ENCODE measurements at places on chromosomes 13 and 19. TPM values are rescaled to one million over a fixed set of nuclear protein-coding genes. Genes with fewer than 3 reads are reported as not detected.

UGGT2 gene
- 47.2 TPM for total RNA-seq

DNAJC15 gene
- 18.5 TPM for total RNA-seq

ELAVL3 gene
- not detected for total RNA-seq

GSX1 gene
- not detected for total RNA-seq

ZNF382 gene
- total RNA-seq: 16.0 TPM

NHLRC3 gene
- total RNA-seq: 21.6 TPM

Measured in fibroblast of lung (primary cell).